Right cardiac atrium (tissue), 5 donors: ENCODE measurements at places on chromosomes 5 and 9. TPM values are rescaled to one million over a fixed set of nuclear protein-coding genes. Genes with fewer than 3 reads are reported as not detected.

GRCh38 chr9:119907056-119907455 lies 537.8 kb upstream of the BRINP1 start:
- DNase-seq = no peak

GRCh38 chr9:122377241-122378164 lies 6.7 kb downstream of the PTGS1 start:
- no peak for DNase-seq

- no peak for DNase-seq
These were observed 13.0 kb upstream of the DEPDC1B start for GRCh38 chr5:60712950-60713349.

DNA sequence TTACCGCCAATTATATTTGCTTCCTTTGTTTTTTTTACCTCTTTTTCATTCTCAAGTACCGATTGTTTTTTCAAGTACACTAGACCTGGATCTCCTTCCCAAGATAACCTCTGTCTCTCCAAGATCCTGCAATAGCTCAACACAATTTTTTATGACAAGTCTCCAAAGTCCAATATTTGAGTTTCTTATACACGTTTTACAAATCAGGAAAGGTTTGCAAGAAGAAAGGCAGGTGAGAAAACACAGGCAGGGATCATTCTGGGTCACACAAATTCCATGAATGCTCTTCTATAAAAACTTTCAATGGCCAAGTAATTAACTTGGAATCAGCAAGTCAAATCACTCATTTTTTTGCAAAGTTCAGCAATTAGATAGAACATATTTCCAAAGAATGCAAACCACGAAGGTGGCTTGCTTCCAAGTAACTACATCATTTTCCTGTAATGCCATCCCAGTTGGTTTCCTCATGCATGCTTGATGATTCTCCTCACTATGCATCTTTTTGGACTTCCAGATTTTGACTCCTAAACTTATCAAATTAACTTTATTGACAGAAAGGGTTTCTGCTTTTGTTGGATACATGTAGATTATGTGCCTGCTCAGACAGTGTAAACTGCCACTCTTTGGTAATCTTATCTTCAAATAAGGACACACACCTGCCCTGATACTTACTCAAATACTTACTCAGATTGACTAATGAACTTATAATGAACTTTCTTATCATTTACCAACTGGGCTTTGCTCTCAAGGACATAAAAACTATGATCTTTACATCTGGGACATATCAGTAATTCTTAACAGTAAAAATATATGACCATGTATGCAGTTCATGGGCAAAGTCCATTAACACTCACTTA lies 24.7 kb upstream of the IFNE start:
- DNase-seq = no peak

DNA sequence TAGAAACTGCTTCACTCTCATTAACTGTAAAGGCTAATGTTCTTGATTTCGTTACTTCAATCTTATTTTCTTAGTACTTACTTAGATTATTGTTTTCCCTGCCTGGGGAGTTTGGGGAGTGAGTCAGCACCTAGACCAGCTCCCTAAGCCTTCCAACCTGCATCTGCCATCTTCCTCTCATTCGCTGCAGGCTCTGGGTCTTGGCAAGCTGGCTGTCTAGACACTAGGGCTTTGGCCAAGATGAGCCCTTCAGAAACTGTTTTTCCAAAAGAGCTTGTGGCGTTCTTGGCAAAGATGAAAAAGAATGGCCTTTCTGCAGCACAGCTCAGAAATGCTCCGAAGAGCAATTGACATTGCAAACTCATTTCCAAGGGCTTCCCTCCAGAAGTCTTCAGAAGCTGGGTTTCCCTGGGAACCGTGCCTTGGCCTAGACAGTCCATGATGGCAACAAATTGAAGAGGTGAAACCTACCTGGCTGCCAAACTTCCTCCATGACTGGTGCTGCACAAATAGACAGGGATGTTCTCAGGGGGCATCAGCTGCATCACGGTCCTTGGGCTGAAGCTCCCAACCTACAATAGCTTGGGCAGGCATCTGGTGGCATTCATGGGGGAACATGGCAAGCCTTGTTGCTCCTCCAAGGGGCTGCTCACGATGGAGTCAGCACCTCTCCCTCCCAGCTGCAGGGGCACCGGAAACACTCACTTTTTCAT lies 76.6 kb downstream of the NSUN2 start:
- no peak for DNase-seq

DNA sequence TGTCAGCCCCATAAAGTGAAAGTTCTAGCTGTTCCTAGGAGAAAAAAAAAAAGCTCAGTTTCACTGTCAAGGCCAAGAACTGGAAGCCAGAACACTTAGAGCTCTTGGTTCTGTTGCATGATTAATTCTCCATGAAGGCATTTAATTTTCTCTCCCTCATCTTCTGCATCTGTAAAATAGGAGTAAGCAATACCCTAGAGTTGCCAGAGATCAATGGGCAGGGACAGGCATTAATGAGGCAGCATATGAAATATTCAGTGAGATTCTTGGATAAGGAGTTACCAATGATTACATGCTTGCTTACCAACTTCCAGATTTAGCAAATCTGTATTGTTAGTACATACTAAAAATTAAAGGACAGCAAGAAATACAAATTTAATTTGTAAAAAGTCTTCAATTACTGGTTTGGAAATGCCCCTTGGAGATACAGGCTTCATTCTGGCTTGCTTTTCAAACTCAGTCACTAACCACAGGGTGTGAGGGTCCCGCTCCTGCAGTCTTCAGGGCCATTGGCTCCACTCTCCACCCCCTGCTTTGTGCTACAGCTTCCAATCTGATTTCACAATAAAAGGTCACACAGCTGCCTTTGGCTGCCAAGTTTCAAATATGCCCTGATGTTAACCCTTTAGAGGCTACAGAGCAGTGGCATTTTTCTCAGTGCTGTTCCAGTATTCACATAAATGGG lies 624.6 kb downstream of the BNC2 start:
- no peak for DNase-seq

DNA sequence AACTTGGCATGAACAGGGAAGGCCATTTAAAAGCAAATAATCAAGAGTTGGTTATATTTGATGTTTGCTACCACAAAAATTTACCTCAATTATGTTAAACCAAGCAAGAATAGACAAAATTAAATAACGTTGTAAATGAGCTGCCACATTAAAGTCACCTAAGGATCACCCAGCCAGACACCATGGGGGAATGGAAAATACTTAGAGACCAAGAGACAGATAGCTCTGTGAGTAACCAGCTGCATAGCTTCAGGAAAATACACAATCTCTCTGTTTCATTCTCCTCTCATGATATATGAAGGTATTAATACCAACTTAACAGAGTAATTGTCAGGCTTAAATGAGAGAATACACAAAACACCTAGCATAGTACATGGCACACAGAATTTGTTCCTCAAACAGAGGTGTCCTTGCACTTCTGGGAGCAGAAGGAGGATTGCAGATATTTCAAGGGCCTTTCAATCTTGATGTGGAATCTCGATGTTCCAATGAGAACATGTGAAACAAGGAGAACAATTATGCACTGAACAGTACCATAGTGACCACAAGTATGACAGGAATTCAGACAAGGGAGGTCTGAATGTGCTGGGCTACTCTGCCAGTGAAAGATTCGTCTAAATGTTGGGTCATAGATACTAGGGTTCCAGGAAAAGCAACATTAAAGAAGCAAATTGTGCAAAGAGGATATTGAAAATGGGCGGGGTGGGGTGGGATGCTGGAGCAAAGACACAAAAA lies 18.6 kb downstream of the JAKMIP2 start:
- no peak for DNase-seq

GRCh38 chr5:109223531-109223930 lies 186.2 kb downstream of the PJA2 start:
- DNase-seq = no peak

- DNase-seq = no peak
These were observed 46.2 kb downstream of the LHFPL2 start for GRCh38 chr5:78602400-78602799.

GRCh38 chr5:65796269-65796668 lies 74.3 kb downstream of the NLN start:
- no peak for DNase-seq

DNA sequence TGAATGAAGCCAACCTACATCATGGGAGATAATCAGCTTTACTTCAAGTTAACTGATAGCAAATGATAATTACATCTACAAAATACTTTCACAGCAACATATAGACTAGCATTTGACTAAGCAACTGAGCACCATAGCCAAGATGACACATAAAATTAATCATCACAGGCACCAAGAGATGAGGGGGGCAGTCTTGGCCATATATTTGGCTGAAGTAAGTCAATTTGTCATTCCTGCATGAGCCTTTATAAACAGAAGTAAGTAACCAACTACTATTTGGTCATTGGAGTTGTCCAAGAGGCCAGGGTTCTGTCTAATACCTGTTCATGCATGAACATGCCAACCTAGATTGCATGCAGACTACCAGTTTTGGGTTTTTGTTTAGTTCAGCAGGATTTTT lies 53.6 kb downstream of the PDCD1LG2 start:
- DNase-seq = no peak

DNA sequence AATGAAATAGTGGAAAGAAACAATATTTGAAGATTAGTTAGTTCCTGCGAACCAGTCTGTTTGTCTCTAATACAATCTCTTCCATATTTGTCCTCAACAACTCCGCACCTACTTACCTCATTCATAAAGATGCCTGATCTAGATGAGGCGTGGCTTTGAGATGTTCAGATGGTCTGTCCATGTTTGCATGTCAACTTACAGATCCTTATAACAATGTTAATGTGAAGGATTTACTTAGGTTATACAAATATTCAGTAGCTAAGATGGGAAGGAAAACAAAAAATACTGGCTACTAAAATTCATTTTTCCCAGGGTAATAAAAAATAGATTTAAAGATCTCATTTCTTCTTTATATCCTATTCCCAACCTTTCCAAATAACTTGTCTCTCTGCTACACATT lies 8.3 kb downstream of the CDC14B start:
- no peak for DNase-seq

GRCh38 chr5:134245101-134245604 lies 19.3 kb upstream of the PPP2CA start:
- DNase-seq = no peak

- no peak for DNase-seq
These were observed 136.2 kb downstream of the FANCC start for GRCh38 chr9:95181226-95181818.

DNA sequence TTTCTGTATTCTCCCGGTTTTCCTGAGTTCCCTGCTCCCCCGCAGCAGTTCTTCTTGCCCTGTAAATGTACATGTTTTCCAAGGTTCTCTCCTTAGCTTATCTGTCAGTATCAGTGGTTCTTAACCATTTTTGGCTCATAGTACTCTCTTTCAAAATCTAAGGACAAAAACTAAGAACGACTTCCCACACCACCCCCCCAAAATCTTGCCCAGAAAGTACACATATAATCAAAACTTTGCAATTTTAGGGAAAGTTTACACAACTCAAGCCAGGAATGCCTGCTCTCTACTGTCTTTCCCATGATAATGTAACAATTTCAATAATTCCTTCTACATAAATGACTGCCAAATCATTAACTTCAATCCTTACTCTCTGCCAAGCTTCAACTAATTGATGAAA lies 4.5 kb downstream of the DCAF12 start:
- no peak for DNase-seq

DNA sequence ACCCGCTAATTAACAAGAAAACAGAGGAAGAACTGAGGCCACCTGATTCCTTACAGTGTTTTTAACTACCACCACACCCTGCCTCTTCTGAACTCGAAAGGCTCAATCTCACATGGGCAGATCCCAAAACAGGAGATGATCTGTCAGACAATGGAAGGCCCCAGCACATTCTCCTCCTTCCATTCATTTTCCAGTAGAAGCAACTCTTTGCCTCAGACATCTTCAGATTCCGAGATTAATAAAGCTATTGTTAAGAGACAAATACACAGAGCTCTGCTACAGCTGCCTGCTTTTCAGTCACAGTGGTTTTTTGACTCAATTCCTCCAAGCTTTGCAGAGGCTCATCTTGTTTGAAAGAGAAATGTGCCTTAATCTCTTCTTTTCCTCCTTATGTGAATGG lies 127.2 kb upstream of the ADAMTSL1 start:
- no peak for DNase-seq

DNA sequence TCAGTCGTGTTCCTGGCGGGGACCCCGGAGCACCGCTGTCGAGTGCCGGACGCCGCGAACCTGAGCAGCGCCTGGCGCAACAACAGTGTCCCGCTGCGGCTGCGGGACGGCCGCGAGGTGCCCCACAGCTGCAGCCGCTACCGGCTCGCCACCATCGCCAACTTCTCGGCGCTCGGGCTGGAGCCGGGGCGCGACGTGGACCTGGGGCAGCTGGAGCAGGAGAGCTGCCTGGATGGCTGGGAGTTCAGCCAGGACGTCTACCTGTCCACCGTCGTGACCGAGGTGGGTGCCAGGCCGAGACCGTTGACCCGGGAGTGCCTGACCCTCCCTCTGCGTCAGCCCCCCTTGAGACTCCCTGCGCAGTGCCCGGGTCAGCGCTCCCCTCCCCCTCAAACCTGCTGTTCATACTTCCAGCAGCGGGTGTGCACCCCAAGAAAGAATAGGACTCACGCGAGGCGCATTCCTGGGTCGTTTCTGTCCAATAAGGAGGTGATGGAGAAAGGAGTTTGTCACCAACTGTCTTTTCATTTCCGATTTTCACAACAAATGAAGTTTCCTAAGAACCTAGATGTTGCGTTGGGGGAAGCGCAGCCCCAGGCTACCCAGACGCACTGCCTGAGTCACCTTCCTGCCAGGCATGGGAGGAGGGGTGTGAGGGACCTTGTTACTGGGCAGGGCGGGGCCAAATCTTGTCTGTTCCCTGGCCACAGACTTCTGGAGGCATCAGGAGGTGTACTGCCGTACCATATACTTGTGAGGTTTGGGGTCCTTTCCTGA lies 722 bp downstream of the SLC22A4 start:
- peak; percentile 81 for DNase-seq

DNA sequence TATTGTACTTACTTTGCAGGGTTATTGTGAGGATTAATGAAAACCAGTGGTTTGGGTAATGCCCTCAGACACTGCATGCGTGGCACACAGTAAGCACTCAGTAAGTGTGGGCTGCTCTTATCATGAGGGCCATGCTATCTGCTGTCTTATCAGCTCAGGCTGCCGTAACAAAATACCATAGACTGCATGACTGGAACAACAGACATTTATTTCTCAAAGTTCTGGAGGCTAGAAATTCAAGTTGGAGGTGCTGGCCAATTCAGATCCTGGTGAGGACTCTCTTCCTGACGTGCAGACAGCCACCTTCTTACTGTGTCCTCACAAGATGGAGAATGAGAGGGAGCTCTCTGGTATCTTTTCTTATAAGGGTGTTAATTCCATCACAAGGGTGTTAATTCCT lies 23.9 kb upstream of the SH3PXD2B start:
- DNase-seq = no peak

The FCN2 gene
- not detected for total RNA-seq

The SPINK5 gene
- 0.82 TPM for total RNA-seq

The C9orf152 gene
- not detected for total RNA-seq

The PURA gene
- total RNA-seq = 25.7 TPM

The BNC2 gene
- total RNA-seq = 67.8 TPM

The RGMB gene
- 17.7 TPM for total RNA-seq

The MCTP1 gene
- total RNA-seq = 5.7 TPM

The EPB41L4B gene
- 23.3 TPM for total RNA-seq

The AGXT2 gene
- not detected for total RNA-seq

The LCN15 gene
- 1.3 TPM for total RNA-seq

The ANKDD1B gene
- total RNA-seq = 0.17 TPM

The STPG3 gene
- 0.46 TPM for total RNA-seq

The FGFR4 gene
- total RNA-seq = 3.5 TPM

The NKD2 gene
- total RNA-seq = 2.5 TPM
